ENCODE measurements at places on chromosomes 3 and 15.

- DNase-seq, result peak; percentile 97
Measured at GRCh38 chr3:27521179-27521871, 37.1 kb upstream of the SLC4A7 start.

- no peak for DNase-seq
Measured at GRCh38 chr3:64086479-64087252, 63.4 kb upstream of the PSMD6 start.

DNA sequence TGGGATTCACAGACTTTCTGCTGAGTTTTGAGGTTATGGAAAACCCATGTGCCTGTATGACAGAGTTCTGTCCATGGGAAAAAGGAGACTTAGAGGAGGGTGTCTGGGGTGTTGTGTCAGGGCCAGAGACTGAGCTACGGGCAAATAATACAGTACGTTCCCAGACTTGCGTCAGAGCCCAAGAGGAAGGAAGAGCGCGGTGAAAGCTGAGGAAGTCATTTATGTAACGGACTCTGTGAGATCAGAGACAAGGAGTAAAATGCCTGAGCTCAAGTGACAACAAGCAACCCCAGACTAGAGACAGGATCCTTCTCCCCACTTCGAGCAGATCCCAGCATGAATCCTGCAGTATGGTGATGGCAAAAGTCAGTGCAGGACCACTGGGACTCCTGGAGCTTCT is 368.6 kb upstream of the MCTP2 start:
- DNase-seq, result no peak

- peak; percentile 75 for DNase-seq
Measured at GRCh38 chr3:632571-633170, 436.1 kb downstream of the CHL1 start.

DNA sequence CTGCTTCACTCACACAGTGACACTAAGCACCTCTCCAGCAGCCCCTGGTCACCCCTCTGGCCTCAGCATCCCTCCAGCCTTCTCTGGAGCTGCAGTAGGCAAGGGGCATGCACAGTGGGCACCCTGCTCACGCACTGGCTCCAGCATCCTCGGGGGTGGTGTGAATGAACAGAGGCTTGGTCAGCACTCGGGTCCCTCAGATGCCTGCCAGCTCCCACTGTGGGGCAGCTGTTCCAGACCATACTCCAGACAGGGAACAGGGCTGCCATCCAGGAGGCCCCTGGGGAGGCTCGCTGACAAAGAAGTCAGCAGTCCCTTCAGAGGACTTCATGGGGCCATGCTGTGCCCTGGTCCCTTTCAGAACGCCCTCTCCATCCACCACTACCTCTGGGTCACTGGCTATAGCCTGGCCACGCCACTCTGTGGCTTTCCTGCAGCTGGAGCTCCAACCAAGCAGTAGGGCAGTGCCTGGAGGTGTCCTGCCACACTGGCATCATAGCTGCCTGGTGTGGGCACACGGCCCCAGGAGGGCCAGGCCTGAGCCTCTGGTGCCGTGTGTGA is 26.3 kb downstream of the ALS2CL start:
- DNase-seq, result no peak

DNA sequence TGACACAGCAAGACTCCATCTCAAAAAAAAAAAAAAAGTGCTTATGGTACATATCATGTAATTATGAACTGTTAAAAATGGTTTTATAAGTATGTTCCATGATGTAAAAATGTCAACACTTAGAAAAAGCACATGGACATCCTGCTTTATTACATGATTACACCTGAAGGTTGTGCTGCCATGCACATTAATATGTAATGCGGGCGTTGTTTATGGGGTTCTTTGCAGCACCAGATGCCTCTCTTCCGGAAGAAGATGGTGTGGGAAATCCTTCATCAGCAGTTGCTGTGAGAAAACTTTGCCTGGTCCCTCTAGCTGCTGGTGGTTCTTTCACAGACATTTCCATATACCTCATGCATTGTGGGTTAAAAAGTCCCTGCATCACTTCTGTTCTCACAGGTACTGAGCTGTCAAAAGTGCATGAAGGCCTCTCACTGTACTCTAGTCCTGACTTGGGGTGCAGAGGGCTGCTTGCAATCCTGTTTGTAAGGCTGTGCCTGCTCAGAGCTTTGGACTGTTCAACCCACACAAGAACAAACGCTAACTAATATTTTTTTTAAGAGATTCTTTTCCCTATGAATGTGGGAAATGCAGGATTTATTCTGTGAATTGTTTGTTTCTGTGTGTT is 43.6 kb downstream of the SENP2 start:
- no peak for DNase-seq

GRCh38 chr3:148629006-148629405 is 68.7 kb upstream of the AGTR1 start:
- DNase-seq, result no peak

DNA sequence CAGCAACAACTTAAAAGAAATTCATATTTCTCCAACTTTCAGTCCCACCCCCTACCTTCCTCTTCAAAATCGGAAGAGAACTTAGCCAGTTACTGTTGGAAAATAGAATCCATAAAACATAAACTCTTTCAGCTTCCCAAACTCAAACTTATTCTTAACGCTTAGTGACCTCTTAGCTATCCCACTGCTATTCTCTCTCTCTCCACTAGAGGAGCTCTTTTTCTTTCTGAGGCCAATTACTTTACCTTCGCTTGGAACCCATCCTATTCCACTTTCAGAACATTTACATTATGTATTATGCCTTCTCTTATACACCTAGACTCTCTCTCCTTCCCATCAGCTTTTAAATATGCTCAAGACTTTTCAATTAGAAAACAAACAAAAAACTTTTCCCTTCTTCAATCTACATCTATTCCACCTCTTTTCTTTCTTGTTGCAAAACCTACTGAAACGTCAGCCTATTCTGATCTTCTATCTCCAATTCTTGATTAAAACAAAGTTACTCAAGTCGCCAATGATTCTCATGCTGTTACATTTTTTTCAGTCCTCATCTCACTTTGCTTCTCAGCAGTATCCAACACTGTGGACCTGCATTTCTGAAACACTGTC is 13.4 kb upstream of the GHSR start:
- peak; percentile 36 for DNase-seq

GRCh38 chr3:31357451-31357850 is 175.3 kb upstream of the STT3B start:
- no peak for DNase-seq

GRCh38 chr15:48803877-48804276 is 7.0 kb downstream of the CEP152 start:
- no peak for DNase-seq

DNA sequence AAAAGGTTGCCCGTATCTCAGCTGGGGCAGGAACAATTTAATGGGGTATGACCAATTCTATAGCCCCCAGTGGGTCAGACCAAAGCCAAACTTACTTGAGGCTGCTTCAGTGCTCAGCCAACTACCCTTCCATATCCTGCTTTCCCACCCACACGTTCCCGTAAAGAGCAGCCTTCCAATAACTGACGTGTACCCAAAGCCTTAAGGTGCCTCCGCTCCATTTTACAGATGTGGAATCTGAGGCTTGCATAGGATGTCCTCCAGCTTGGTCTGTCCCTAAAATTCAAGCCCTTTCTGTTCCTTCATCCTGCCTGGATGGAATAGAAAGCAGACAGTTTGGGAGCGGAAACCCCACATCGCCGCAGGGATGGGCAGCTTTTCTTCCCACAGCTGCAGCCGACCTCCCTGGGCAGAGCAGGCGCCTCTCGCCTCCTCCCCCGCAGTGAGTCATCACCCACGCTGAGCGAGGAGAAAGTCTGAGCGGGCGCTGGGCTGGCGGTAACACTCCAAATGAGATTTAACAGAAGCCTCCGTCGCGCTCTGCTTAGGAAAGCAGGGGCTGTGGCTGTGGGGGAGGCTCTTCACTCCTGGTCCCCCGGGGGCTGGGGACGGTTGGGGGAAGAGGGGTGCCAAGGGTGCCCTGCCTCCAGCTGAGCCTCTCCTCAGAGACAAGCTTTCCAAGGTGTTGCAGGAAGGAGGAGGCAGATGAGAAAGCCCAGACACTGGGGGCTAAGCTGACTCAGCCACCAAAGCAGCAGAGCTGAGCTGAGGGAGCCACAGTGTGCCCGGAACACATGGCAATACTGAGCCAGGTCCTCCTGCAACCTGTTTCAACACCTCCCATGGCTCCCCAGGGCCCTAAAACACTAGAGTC is 57.8 kb upstream of the HRH1 start:
- DNase-seq, result peak; percentile 29

DNA sequence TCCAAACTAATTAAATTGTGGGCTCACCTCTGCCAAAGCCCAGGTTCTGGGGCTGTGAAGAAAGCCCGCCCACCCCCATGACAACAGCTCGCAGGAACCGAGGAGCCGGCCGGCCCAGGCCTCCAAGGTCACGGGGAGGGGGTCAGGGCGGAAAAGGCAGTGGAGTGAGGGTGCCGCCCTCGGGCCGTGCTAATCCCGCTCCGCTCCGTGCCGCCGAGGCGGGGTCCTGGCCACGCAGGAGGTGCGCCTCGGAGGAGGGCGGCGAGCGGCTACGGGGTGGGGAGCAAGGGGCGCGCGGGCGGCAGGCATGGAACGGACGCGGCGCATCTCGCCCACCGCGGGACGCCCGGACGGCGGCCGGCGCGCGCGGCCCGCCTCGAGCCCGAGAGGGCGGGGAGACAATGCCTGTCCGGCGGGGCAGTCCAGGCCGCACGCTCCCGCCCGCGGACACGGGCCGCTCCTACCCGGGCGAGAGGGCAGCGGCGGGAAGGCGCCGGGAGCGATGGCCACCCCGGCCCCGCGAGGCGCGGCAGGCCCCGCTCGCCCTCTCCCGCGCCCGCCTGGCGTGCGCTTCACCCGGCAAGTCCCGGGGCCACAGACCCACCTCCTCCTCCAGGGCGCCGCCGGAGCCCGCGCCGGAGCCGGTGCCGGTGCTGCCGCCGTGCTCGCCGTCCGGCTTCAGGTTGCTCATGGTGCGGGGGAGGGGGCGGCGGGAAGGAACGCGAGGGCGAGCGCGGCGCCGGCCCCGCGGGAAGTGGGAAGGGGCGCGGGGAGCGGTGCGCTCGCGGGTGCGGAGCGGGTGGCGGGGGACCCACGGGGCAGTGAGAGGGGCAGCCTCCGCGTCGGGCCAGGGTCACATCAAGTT is 528 bp downstream of the RBPMS2 start:
- no peak for DNase-seq

GRCh38 chr15:92118162-92118935 is 264.8 kb downstream of the SLCO3A1 start:
- no peak for DNase-seq

DNA sequence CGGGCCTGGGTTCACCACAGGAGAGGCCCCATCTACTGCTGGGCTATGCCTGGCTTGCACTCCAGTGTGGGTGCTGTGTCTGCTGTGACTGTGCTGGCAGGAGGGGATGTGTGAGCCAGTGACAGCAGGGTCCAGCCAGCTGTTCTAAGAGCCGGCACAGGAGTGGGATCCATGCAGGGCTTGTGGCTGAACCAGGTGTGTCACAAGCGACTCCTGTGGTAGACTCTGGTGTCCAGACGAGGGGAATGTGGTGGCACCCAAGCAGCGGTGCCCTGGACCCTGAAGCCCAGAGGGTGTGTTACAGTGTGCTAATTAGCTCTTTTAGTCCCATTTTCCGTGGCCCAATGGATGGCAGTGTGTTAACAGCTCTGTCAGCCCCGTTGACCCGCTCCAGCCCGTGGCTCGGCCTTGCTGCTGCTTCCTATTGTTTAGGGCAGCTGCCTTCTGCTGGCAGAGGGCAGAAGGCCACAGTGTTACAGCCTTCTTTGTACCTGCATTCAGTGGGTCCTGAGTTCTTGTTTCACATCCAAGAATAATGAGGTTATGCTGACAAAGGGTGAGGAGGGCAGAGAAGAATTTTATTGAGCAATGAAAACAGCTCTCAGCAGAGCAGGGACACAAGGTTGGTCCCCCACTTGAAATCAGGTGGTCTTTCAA is 78.5 kb upstream of the RNU6-1 start:
- no peak for DNase-seq

DNA sequence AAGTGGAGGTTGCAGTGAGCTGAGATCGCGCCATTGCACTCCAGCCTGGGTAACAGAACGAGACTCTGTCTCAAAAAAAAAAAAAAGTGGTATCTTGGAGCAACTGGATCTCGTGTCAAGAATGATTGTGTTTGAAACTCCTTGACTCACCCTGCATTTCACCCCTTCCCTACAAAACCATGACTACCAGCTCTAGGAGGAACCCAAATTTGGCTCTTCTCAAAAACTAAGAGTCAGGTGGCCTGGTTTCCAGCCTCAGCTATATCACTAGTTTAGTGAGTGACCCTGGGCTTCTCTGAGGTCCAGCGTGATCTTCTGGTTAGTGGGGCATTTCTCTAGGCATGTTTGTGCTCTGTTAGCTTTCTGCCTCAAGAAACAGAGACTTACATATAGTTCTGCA is 222.1 kb downstream of the FAM43A start:
- DNase-seq, result no peak

GRCh38 chr3:59481776-59482400 is 432.1 kb upstream of the CFAP20DC start:
- DNase-seq, result no peak

- no peak for DNase-seq
Measured at GRCh38 chr3:166837535-166837934, 542.6 kb downstream of the ZBBX start.

DNA sequence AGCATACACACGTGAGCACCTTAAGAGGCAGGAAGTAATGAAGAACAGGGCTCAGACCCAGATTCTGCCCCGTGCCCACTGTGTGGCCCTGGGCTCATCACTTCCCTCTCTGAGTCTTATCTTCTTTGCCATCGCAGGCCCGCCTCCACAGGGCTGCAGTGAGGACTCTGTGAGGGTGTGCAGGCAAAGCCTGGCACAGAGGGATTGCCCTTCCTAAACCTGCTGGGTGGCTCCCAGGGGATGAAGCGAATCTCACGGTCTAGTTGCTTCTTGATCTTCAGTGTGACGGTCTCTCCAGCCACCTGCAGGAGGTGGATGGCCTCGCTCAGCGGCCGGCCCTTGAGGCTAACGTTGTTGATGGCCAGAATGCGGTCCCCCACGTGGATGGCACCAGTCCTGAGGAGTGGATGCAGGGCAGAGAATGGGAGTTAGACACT is 32.8 kb downstream of the GRIP2 start:
- DNase-seq, result no peak

DNA sequence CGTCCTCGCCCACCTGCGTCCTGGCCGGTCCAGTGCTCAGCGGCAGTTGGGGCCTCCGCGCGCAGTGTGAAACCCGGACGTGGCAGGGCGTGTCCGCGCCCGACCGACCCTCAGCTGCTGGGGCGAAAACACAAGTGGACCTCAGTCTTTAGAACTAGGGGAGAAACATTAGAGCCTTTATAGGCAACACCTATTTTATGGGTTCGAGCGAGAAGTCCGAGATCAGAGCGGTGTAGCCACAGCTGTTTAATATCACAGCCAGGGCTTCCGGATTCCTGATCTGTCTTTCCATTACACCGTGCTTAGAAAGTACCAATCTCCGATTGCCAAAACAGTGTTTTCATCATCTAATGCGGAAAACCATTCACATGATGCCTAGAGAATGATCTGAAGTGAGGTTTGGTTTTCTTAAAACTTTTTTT is 506 bp downstream of the RAD51 start:
- no peak for DNase-seq

- DNase-seq, result no peak
Measured at GRCh38 chr3:105802118-105802706, 66.6 kb downstream of the CBLB start.
